ENCODE measurements at places on chromosomes 5 and 9. TPM values are rescaled to one million over a fixed set of nuclear protein-coding genes. Genes with fewer than 3 reads are reported as not detected.

- DNase-seq: no peak
- no peak overlapping the region for H3K4me3 ChIP-seq
- peaks cover 23% of the 10 kb centered on the region for H3K4me1 ChIP-seq
These were observed 197.6 kb downstream of the NR3C1 start for GRCh38 chr5:143205883-143206195.

DNA sequence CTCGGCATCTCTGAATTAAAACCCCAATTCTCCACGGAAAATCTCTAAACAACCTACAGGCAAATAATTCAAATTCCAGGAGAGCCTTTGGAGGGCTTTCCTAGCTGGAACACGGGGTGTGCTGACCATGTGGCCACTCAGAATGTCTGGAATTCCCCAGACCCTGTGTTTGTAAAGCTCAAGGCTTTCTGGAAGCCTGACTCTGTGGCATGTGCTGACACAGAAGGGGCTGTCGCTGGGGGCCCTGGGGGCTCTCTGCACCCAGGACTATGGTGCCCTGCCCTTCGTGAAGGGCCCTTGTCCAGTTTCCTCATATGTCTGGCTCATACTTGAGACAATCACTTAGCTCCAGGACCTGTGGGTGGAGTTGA is 29.0 kb upstream of the BOD1 start:
- H3K27me3 ChIP-seq: no peaks in the 10 kb centered on the region
- DNase-seq: no peak
- peak overlapping the region; percentile 91 for H3K27ac ChIP-seq
- H3K36me3 ChIP-seq: no peaks in the 10 kb centered on the region

DNA sequence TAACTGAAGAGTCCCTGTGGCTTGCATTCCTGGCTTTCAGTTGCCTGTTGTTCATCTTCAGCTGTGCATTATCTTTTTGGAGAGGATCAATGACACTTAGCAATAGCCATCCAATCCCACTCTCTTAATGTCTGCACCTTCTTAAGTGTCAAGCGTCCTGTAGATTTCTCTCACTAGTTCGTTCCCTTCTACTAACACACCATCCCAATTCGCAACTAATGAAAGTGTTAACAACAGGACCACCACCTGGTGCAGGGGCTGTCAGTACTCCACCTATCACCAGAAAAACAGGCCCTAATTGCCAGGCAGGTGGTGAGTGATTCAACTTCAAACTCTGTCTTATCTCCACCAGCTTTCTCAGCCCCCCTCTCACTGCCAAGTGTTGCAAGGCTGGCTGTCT is 169.4 kb upstream of the EFNA5 start:
- H3K27me3 ChIP-seq: peaks cover 2% of the 10 kb centered on the region
- H3K4me1 ChIP-seq: no peaks in the 10 kb centered on the region
- DNase-seq: no peak
- no peak overlapping the region for H3K4me3 ChIP-seq
- H3K36me3 ChIP-seq: no peaks in the 10 kb centered on the region
- no peak overlapping the region for H3K27ac ChIP-seq

DNA sequence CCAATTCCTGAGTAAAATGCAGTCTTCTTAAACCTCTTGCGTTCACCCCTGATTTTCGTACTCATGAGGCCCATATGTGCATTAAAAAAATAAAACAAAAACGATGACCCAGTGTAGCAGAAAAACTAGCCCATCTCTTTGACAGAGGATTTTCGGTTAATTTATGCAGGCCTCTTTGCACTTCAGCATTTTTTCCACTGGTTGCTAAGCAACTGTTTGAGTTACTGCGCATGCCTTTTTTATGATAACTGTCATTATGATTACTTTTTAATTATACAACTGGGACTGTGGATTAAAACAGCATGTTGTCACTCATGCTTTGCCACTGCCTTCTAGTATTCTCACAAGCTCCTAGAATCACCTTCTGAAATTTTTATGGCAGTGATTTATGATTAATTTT is 165.0 kb downstream of the SMARCA2 start:
- peak overlapping the region; percentile 94 for H3K27ac ChIP-seq
- peak overlapping the region; percentile 1 for H3K4me3 ChIP-seq
- peaks cover 13% of the 10 kb centered on the region for H3K36me3 ChIP-seq
- H3K4me1 ChIP-seq: peaks cover 47% of the 10 kb centered on the region

- DNase-seq: no peak
- H3K4me3 ChIP-seq: no peak overlapping the region
- peaks cover 62% of the 10 kb centered on the region for H3K27me3 ChIP-seq
These were observed 56.7 kb upstream of the PCA3 start for GRCh38 chr9:76707510-76707909.

DNA sequence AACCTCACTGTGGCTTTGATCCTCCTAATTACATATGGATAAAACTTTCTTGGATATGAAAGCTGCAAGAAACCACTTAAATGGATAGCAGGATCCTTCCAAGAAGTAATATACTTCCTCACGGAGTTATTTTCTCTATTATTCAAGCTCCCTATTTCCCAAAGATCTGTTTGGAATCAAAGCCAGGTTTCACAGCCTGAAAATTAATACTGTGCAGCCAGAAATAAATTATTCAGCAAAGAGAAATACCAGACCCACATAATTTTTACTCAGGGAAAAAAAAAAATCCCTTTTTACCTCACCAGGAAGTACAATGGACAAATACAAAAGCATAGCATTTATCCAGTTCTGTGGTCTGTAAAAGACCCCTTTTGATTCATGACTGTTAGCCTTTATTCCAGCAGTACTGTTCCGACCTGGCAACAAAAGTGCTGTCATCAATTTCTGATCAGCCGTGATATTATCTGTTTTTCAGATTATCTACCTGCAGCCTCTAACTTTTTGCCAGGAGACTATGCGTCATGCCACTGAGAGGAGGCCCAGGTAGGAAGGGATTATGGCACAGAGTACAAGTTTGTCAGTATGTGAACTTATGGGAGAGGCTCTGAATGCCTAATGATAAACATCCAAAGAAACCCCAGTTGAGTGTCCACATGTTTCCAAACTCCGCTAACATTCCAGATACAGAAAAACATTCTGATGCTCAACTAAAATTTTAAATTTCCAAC is 57.0 kb downstream of the FBN2 start:
- peaks cover 1% of the 10 kb centered on the region for H3K36me3 ChIP-seq
- H3K4me1 ChIP-seq: peaks cover 34% of the 10 kb centered on the region
- no peak for DNase-seq
- no peaks in the 10 kb centered on the region for H3K27me3 ChIP-seq
- H3K27ac ChIP-seq: peak overlapping the region; percentile 34

- no peak for DNase-seq
- no peaks in the 10 kb centered on the region for H3K36me3 ChIP-seq
- no peaks in the 10 kb centered on the region for H3K27me3 ChIP-seq
These were observed 11.0 kb upstream of the ERMP1 start for GRCh38 chr9:5843794-5844471.

DNA sequence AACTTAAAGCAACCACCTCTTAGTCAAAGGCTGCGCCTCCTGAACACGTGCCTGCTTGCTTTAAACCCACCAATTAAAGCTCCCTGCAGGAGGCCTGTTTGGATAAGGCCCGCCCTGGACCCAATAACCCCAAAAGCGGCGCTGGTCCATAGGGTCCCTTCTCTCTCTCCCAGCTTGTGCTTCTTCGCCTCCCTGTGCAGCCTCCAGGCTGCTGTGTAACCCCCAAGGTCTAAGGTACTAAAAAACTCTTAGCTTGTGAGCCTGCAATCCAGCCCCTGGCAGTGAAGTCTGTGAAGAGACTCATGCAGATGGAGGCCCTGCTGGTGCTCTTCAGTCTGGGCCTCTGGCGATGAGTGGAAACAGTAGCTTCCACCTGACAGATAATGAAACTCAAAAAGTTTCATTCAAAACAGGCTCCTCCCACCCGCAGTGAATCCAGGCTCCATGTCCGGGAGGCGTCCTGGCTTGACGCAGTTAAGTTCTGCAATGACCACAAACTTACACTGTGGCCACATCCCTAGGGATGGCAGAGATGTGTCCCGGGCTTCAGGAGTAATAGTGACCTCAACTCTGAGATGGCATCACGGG is 97.3 kb downstream of the PRRT1B start:
- H3K27ac ChIP-seq: peak overlapping the region; percentile 73
- peaks cover 26% of the 10 kb centered on the region for H3K4me1 ChIP-seq
- H3K27me3 ChIP-seq: no peaks in the 10 kb centered on the region
- H3K36me3 ChIP-seq: peaks cover 9% of the 10 kb centered on the region

DNA sequence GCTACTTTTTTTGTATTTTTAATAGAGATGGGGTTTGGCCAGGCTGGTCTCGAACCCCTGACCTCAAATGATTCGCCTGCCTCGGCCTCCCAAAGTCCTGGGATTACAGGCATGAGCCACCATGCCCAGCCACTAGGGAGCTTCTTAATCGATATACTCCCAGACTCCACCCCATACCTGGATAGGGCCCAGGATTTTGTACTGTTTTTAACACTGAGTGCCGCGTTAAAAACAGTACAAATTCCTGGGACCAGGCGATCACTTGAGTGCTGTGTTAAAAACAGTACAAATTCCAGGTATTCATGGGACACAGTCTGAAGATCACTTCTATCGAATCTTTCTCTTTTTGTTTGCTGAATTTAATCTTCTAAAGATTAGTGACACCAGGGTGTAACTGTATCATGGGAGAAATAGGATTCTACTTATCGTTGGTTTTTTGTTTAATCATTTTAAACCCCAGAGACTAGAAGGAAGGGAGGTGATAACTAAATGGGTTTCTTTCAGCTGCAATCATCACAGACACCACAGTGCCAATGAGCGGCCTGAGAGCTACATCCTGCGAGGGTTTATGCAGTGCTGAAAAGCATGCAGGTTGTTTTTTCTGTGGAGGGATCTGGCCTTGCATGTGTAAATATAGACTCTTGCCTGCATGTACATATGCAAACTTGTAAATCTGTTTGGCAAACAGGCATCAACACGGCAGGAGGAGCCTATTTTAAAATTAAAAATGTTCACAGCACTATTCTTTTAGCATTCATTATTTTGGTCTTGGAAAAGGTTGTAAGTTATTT is 303.8 kb upstream of the WWC1 start:
- no peaks in the 10 kb centered on the region for H3K27me3 ChIP-seq
- no peaks in the 10 kb centered on the region for H3K36me3 ChIP-seq
- DNase-seq: no peak
- H3K4me1 ChIP-seq: no peaks in the 10 kb centered on the region
- no peak overlapping the region for H3K4me3 ChIP-seq
- no peak overlapping the region for H3K27ac ChIP-seq

DNA sequence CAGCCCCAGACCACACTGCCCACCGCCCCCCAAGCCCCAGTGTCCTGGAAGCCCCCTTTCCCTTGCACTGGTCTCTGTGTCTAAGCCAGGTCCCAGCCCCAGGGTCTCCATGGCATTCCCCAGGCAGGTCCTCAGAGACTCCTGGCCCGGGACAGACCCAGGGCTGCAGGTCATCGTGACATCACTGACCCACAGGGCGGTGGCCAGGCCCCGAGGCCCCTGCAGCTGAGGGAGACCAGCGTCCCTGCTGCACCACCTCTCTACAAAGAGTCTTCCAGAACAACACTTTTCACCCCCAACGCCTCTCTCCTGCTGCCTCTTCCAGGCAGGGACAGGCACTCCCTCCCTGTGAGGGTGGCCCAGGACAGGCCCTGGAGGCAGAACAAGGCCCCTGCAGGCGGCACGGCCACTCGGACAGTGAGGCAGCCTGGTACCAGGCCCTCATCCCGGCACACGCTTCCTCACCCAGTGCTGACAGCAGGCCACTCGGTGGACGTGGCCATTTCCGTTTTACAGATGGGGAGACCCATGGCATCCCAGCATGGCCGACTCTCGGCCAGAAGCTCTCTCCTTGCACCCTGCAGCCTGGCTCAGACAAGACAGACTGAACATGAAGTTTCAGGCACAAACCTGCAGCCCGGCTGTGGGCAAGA is 136.4 kb downstream of the ADAMTS2 start:
- H3K27ac ChIP-seq: no peak overlapping the region
- no peaks in the 10 kb centered on the region for H3K27me3 ChIP-seq
- H3K4me3 ChIP-seq: no peak overlapping the region
- H3K4me1 ChIP-seq: peaks cover 4% of the 10 kb centered on the region
- H3K36me3 ChIP-seq: no peaks in the 10 kb centered on the region

FUT7 gene
- total RNA-seq: not detected

IGFBPL1 gene
- total RNA-seq: 0.34 TPM

HTR1A gene
- total RNA-seq: 0.13 TPM

ADAMTS6 gene
- 17.3 TPM for total RNA-seq

GRIA1 gene
- 1.3 TPM for total RNA-seq

TXNDC8 gene
- not detected for total RNA-seq

CARD9 gene
- total RNA-seq: 3.6 TPM

GPR150 gene
- total RNA-seq: not detected

IL3 gene
- total RNA-seq: not detected

Measured in mesothelial cell of epicardium (in vitro differentiated cells).